ENCODE measurements at places on chromosomes 1 and 21.

DNA sequence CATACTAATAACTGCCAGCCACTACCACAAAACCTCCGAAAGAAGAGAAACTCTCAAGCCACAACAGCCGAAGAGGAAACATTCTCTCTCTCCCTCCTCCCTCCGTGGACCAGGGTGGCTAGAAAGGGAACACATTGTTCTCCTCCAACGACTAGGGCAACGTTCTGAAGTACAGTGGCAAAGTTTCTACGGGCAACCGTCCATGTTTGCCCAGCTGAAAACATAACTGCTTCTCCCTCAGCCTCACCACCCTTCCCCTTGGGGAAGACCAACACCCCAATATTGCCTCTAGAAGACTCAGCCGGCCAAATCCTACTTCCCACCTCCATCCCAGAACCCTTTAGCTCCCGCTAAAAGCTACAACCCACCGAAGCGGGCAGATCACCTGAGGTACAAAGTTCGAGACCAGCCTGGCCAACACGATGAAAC is 2.0 kb downstream of the GLUL start:
- DNase-seq = no peak

GRCh38 chr1:151510957-151511635 is at the start of gene CGN:
Gene CGN, plus strand, starts transcription at chr1:151511387. Its CDS starts 7,133 bp downstream, at chr1:151518520.
- peak; percentile 88 for DNase-seq

DNA sequence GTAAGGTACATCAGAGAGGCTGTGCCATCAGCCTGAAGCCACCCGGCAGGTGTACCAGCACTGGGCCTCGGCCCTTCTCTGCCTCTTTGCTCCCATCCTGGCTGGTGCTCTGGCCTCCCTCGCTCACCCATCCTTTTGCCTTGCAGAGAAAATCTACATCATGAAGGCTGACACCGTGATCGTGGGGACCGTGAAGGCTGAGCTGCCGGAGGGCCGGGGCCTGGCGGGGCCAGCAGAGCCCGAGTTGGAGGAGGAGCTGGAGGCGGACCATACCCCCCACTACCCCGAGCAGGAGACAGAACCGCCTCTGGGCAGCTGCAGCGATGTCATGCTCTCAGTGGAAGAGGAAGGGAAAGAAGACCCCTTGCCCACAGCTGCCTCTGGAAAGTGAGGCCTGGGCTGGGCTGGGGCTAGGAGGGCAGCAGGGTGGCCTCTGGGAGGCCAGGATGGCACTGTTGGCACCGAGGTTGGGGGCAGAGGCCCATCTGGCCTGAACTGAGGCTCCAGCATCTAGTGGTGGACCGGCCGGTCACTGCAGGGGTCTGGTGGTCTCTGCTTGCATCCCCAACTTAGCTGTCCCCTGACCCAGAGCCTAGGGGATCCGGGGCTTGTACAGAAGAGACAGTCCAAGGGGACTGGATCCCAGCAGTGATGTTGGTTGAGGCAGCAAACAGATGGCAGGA is 24.5 kb upstream of the TNFRSF1B start:
- no peak for DNase-seq

- DNase-seq = no peak
These were observed 17.0 kb upstream of the ABCD3 start for GRCh38 chr1:94401206-94401605.

- DNase-seq = no peak
These were observed 6.2 kb upstream of the HMGCS2 start for GRCh38 chr1:119774746-119775490.

DNA sequence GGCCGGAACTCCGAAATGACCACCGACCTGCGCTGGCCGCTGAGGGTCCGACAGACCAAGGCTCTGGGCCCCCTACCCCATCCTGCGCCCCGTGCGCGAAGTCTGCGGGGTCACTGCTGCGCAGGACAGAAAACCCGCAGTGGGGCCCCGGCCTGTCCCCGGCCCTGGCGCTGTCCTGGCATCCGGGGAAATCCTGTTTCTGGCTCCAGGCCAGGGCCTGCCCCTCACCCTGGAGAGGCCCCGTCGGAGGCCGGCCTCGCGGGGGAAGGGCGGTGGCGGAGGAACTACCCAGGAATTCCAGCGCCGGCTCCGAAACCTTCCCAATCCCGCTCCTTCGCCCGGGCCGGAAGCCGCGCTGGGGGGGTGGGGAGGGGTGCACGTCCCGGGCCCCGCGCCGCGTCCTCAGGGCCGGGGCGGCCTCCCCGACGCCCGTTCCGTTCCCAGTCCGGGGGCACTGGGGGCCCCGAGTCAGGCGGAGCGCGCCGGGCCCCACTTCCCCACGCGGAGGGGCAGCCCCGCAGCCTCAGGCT is 77.0 kb downstream of the MORN1 start:
- DNase-seq = no peak

DNA sequence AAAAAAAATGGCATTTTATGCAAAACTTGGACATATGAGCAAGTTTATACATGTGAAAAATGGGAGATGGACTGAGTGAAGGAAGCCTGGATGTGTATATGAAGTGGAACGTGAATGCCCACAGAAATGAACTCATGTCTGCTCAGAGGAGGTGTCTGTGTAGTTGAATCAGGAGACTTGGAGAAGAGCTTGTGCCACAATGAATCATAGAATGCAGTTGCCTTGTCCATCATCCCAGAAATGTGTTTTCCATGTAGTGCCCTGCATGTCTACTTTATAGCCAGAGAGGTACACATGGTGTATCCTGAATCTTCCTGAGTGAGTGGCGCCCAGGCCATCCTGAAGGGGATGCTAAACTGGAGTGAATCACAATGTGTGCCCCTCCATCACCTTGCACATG is 2.6 kb upstream of the ILDR2 start:
- no peak for DNase-seq

GRCh38 chr1:201540846-201541735 is 2.2 kb downstream of the NAV1 start:
- DNase-seq = no peak

Data from activated naive CD4-positive, alpha-beta T cell treated with Interleukin-2 at 50 U/mL for 16 hours (primary cell).